ENCODE measurements at places on chromosomes 5 and 9. TPM values are rescaled to one million over a fixed set of nuclear protein-coding genes. Genes with fewer than 3 reads are reported as not detected.

Gene SLC6A18
- total RNA-seq, result not detected

GRCh38 chr5:61394793-61395192, 62.7 kb downstream of the ZSWIM6 start:
- no peak for DNase-seq

DNA sequence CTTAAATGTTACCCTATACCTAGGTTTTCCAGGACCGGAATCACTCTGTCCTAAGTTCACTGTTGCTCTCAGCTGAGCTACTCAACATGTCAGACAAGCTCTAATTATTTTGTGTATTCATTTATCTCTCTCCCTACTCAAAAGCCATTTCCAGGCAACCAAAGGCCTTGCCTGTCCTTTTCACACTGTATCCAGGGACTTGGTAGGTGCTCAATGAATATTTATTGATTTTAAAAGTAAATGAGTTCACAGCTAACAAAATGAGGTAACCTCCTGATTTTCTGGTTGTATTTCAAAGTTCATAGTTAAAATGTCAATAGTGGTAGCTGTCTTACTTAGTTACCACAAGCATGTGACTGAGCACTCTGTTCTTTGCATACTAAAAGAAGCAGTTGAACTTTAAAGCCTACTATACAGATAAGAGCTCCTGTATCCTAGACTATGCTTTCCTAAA, 522.2 kb downstream of the ACTL7B start:
- DNase-seq, result no peak

DNA sequence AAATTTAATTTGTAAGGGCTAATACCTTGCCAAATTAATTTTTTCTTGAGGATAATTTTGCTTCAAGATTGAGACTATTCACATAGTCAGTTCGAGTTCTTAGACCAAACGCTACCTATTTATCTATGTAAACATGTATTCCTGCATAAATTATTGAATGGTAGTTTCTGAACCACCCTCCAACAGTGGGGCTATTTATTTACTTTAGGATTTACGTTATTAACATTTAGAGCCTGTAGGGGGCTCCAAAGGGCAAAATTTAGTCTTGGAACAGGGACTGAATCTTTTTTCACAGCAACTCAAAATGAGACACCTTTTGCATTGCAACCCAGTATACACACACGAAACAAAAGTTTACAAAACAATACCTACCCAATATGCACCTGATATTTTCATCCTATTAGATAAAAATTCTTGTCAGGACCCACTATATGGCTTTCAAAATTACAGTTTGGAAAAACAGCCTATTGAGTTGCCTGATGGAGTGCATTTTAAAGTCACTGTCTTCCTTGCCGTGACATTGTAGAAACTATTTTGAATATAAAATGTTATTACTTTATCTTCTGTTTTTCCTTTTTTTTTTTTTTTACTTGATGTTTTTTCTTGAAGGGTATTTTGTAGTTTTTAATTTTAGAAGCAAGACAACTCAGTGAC, 47.1 kb upstream of the POU4F3 start:
- DNase-seq, result peak; percentile 48

- DNase-seq, result no peak
Observed at GRCh38 chr5:178778919-178779318, 48.5 kb upstream of the ZNF354A start.

DNA sequence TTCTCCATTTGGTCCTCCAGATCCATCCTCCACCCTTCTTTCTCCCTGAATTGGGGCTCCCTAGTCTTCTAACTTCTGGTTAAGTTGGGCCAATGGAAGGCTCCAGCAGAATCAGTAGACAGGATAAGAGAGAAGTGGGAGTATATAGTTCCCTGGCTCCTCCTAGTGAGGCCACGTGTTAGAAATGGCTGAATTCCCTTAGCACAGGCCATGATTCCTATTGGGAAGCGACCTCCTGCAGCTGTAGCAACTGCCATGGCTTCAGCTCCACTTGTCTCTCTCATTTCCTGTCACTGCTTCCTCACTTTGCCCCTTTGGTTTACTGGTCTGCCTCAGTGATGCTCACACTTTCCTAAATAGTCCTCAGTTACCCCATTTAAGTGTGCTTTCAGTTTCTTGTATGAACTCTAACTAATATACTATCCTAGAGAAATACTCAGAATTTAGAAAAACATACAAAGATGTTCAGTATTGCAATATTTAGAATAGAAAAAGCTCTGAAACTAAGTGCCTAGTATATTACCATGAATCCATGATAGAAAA, 104.8 kb upstream of the SMARCA2 start:
- no peak for DNase-seq

Gene BAAT
- total RNA-seq, result 0.66 TPM

- no peak for DNase-seq
Observed at GRCh38 chr9:91044354-91044753, 242.7 kb downstream of the SYK start.

- DNase-seq, result peak; percentile 33
Observed at GRCh38 chr5:123147128-123147715, 58.2 kb downstream of the PRDM6 start.

Gene NEURL1B
- total RNA-seq, result 27.3 TPM

Gene LECT2
- total RNA-seq, result not detected

- no peak for DNase-seq
Observed at GRCh38 chr9:25010027-25010662, 464.4 kb upstream of the IZUMO3 start.

Gene ORM1
- total RNA-seq, result 0.49 TPM

GRCh38 chr9:95213117-95213516, 104.4 kb downstream of the FANCC start:
- DNase-seq, result no peak

Gene IL33
- total RNA-seq, result 27.4 TPM

GRCh38 chr5:140550147-140551079, 3.0 kb downstream of the EIF4EBP3 start:
- DNase-seq, result no peak

Gene IFNA13
- 0.04 TPM for total RNA-seq

Gene SLC27A6
- total RNA-seq, result 1.0 TPM

DNA sequence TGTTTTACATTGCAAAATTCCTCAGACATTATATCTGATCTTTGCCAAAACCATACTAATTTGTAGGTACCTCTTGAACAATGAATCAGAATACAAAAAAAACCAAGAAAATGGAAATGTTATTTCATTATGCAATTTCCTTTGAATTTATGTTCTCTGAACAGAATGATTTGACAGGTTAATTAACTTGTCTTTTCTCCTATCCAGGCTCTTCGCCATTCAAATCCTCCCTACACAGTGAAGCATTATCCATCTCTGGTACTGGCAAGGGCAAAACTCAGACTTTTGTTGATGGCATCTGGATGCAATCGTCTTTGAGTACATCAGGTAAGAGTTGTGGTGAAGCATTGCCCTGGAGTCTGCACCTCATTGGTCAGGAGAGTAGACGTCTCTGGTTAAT, 655.7 kb upstream of the ITGA1 start:
- no peak for DNase-seq

DNA sequence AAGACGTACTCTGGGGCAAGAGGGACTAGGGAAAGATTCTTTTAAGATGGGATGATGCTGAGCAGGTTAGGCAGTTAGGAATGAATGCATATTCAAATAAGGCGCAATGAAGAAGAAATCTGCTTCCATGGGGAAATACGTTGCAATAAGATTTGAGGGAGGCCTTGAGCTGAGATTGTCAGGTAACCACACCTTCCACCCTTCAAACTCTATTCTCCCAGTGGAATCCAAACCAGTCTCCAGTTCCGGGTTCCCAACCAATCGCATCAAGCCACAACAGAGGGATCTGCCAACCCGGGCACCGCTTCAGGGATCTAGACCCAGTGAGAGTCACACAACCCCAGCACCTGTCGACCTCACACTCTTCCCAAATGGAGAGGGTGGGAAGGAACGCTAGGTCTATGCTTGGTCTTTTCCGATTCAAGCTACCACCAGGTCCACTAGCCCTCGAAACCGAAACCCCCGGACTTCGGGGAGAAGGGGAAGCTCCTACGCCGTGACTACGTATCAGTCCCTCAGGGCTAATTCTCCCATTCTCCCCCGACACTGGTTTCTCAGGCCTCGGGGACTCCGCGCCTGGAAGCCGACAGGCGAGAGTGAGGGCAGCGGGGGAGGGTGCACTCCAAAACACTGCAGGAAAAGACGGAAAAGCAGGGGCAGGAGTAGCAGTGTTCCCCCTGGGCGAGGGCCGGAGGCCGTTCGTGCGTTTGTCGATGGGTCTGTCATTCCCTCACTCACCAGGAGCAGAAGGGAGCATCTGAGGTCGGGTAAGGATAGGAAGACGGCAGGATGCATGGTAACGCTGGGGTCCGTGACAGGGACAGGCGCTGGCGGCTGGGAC, 534 bp downstream of the ERP44 start:
- peak; percentile 63 for DNase-seq

DNA sequence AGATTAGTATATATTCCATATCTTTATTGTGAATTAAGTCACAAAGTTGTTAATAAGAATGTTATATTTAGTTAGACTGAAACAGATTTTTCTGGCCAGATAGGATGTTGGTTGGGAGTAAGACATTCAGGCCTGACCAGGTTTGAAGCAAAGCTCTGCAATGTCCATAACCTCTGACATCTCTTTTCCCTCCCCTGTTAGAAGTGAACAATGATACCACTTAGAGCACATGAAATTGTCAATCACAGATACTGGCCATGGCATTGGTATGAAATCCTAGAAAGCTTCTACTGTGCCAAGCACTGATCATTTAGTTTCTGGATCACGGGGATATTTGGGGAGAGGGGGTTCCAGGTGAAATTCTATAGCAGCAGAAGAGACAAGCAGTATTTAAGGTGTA, 1455.1 kb upstream of the CDH9 start:
- no peak for DNase-seq

Gene GALNT12
- total RNA-seq, result 2.7 TPM

- DNase-seq, result no peak
Observed at GRCh38 chr9:70428781-70429180, 14.3 kb upstream of the KLF9 start.

Gene SLC34A1
- total RNA-seq, result not detected

DNA sequence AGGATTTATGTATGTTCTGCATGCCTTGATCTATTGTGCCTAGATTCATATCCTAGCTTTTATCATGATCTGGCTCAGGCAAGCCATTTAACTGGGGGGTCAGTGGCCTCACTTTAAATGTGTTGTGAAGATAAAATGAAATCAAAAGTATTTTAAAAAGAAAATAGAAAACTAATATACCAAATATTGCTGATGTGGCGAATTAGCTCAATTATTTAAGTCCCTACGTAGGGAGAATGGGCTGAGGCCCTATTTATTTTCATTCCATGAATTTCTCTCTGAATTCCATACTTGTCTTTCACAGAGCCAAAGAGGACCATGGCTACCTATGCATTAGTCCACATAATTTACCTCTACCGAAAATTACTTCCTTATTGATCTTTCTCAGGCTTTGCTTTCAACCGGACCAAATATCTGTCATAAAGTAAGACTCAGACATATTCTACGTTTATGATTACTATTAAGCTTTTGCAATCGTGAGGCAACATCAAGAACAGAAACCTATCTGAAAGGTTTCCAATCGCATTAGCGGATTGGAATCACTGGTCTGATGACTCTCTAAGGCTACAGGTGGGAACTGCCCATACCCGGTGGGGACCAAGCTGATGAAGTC, 1.7 kb downstream of the MBLAC2 start:
- no peak for DNase-seq

DNA sequence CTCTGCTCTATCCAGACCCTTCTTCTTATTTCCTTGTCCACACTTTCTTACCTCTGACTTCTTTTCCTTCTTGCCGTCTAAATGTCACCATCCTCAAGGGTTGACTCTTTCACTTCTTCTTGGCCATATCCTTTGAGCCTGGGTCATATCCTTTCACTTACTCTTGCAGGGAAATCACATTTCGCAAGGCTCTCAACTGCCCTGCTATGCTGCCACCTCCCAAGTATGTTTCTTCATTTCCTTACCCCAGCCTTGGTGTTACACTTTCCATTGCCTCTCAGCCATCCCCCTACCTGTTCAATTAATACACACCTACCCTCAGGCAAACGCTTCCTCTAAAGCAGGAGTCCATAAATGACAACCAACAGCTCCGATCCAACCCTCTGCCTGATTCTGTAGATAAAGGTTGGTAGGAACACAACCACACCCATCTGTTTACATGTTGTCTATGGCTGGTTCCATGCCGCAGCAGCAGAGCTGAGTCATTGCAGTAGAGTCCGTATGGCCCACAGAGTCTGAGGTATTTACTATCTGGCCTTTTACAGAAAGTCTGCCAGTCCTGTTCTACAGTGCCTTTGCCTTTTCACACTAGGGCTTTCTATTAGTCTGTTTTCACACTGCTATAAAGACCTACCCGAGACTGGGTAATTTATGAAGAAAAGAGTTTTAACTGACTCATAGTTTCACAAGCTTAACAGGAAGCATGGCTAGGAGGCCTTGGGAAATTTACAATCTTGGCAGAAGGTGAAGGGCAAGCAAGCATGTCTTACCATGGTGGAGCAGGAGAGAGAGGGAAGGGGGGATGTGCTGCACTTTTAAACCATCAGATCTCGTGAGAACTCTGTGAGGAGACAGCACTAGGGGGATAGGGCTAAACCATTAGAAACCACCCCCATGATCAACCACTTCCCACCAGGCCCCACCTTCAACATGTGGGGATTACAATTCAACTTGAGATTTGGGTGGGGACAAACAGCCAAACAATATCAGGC, 97.9 kb downstream of the SV2C start:
- no peak for DNase-seq

- DNase-seq, result peak; percentile 74
Observed at GRCh38 chr5:142888469-142889085, 118.4 kb downstream of the ARHGAP26 start.

Gene KLHL9
- total RNA-seq, result 22.5 TPM

GRCh38 chr9:116494815-116495634, 192.1 kb upstream of the TRIM32 start:
- no peak for DNase-seq

Gene PAX5
- under 0.01 TPM for total RNA-seq

DNA sequence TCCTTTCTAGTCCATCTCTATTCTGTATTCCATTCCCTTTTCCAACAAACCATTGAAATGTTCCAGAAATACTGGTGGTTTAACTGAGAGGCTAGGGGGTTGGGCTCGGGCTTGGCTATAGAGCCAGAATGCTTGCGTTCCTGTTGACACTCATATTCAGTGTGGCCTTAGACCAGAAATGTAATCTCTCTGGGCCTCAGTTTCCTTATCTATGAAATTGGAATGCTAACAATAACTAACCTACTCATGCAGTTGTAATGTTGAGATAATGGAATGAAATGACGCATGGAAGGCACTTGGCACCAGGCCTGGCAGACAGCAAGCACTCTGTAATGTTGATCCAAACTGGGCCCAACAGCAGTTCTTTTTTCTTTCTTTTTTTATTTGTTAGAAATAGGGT, 26.8 kb downstream of the JADE2 start:
- DNase-seq, result no peak

DNA sequence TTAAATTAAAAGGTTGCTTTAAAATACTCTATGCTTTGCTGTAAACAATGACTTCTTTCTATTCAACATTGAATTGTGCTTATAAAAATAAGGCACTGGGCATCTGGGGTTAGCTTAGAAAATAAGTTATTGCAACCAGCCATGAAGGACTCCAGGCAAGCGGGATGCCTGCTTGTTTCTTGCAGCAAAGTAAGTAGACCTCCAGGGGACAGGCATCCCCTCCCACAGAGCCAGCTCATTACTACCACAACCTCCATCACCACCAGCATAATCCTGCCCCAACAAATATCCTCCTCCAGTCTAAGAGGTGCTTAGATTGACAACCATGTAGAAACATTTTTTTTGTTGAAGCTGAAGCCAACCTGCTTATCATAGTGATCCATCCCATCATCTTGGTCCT, 190.4 kb downstream of the TARS1 start:
- no peak for DNase-seq
